ENCODE measurements at places on chromosomes 11 and 22.
A peak's percentile ranks its signal among the peaks of the same experiment; 100 is the strongest.

DNA sequence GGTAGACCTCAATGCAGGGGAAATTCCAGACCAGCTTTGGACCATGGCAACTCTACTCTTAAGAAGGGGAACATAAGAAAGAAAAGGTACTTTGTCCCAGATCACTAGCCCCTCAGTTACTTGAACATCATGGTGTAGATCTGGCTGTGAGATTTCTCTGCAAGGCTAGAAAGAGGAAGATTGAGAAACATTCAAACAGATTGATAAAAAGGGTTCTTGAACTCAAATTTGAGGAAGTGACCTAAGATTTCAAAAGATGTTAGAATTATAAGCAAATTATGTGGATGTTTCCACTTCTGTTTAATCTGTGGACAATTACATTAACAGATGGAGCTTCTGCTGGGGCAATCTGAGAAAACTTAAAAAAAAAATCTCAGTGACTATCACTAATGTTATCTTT lies 21.8 kb upstream of the UPB1 start:
- DNase-seq, result no peak

DNA sequence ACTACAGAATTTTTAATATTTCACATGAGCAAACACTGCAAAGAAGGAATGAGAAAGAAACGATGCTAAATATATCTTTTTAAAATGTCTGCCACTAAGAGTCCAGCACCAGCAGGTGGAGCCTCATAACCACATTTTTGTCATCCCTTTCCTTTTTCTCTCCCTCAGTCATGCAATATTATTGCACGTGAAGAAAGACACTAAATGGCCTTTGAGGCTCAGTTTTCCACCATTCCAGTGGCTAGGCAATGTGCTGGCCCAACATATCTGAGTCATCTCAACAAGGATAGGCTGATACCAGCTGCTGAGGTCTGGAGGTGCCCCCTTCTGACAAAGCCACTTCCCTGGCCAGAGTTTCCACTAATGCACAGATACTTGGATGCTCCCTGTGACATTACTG lies 1.8 kb downstream of the ALKBH8 start:
- DNase-seq, result no peak

DNA sequence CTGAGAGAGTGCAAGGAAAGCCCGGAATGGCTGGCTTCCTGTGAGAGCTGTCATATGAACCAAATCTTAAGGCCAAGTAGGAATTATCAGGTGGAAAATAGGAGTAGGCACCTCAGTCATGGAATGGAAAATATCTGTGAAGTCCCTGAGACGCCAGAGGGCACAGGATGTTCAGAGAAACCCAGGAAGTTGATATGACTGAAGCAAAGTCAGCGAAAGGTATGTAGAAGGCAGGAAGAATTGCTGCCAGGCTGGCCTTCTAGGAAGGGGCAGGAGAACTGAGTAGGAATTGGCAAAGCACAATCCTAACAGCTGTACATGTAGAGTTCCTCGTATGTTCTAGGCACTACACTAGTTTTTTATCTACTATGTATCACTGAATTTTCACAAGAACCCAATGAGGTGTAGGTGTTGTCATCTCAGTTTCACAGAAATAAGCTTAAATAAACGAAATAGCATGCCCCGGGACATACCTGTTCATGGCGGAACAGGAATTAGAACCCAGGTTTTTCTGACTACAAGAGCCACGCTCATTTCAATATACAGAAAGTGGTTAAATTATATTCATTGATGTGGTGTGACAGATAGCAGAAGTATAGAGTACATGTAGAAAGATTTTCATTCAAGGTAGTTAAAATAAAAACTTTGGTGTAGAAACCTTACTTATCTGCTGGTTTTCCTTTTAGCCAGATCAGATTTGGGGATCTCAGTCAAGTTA lies 17.0 kb downstream of the HMGXB4 start:
- DNase-seq, result no peak

GRCh38 chr11:93520726-93521509 lies 22.3 kb downstream of the SMCO4 start:
- DNase-seq, result no peak

- no peak for DNase-seq
Observed at GRCh38 chr11:93330446-93330984, at the start of gene DEUP1. TSS of gene DEUP1 (plus strand) at chr11:93330742. CDS start at chr11:93332260, 1,518 bp downstream.

- DNase-seq, result no peak
Observed at GRCh38 chr11:108754901-108755625, 90.2 kb downstream of the DDX10 start.

GRCh38 chr11:261624-262023 lies 16.6 kb upstream of the NLRP6 start:
- no peak for DNase-seq

GRCh38 chr11:113405724-113406478 lies 18.3 kb downstream of the ANKK1 start:
- no peak for DNase-seq

DNA sequence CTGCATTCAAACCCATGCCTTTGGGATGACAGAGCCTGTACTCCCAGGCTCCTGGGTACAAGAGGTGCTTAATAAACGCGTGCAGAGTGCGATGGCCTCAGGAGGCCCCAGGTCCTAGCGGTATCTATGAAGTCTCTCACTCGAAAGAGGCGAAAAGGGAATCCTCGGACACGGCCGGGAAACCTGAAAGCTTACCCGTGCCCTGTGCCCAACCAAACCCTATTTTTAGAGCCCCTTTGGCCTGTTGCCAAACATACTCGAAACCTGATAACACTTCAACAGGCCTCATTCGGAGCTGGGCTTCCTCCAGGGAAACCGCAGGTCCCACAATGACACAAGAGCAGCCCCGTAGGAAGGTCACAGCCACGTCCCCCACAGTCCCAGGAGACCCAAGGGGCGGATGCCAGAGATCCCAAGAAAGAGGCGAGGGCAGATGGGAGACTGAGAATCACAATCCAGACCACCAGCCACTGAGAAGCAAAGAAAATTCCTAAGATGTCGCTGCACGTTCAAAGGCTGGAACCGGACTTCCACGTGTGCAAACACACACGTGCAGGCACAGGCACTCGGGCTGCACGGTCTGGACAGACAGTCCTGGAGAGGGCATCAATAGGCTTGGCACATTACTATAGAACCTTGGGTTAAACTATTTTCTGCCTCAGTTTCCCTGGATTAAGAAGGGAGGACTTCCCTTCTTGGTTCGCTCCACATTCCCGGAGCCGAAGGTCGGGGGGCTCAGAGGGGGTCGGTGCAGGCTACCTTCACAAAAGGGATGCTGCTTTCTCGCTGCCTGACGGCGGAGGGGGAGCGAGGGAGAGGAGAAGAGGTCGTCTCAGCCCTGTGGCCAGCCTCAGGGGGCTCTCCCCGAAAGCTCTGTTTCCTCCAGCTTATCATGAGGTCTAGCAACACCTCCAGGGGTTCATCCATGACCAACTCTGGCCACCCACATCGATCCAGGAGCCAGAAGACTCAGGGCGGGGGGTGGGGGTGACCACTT lies 8.2 kb downstream of the PDGFB start:
- DNase-seq, result no peak

DNA sequence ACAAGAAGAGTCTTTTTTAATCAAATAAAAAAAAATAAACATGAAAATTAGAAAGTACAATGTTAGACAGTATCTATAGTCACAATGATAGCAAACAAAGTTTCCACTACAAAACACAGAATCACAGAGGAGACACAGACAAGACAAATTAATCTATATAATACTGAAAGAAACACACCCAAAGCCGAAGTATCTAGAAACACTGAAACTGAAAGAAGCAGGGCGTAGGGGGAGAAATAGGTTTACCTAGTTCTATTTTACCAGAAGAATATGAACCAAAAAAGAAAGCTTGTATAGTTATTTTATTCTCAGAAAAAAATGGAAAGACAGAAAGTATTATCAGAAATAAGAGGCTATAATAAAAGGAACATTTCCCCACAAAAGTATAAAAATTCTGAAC lies 27.1 kb upstream of the NUP50 start:
- DNase-seq, result no peak

GRCh38 chr22:19932367-19933206 lies 9.0 kb upstream of the COMT start:
- no peak for DNase-seq

- DNase-seq, result no peak
Observed at GRCh38 chr22:46049726-46050450, 72.9 kb upstream of the WNT7B start.

DNA sequence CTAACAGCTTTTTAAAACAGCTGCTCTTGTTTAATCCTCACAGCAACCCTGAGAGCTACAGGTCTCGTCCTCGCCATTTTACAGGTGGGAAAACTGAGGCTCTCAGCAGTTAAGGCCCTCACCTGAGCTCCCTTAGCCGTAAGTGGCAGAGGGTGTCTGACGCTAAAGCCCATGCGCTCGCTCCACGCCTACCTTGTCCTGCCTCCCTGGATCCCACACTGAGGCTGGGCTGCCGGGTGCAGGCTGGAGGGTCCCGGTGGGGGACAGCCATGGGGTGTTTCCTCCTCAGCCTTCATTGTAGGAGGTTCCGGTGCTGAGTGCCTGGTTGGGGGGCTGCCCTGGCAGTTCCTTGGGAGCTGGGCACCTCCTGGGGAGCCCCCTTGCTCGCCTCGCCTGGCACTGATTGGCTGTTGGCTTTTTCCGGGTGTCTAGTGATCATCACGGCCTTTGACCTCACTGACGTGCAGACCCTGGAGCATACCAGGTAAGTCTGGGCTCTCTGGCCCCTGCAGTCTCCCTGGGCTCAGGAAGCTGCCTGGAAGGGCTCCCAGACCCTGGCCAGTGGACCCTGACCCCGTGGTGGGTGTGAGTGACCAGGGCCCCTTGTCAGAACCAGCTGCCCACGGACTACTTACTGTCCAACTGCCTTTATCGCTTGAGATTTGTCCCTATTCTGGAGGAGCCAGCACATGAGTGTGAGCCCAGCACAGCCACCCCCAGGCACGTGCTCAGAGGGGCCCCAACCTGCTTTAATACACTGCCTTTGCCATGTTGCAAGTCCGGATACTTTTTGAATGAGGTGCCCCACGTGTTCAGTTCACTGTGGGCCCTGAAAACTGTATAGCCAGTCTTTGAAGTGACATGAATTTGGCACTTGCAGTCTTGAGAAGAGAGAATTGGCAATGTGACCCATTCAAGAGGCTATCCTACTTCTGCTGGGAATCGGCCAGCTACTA lies 12.6 kb downstream of the RAB36 start:
- no peak for DNase-seq

GRCh38 chr22:46352691-46353386 lies 17.3 kb downstream of the TRMU start:
- no peak for DNase-seq

DNA sequence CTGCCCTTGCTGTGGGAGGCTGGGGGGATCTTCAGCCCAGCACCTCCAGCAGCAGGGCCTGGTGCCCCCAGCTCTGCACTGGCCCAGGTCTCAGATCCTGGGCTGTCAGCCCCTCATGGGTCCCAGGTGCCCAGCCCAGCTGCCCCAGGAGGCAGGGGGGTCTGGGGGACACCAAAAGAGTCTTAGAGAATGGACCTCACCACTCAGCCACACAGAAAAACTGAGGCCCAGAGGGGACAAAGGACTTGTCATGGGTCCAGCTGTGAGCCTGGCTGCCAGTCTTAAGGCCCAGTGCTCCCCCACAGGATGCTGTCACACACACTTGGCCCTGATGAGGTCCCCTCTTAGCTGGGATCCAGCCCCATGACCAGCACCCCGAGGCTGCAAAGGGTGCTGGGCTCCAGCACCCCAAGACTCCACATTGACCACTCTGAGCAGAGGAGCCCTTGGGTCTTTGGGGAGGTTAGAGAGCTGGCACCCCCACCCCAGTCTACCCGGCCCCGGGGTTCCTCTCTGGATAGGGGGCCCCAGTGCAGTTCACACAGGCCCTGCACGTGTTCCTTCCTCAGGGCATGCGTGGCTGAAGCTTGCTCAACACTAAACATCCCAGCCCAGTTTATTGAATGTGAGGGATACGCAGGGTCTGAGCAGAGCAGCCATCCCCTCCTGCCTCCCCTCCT lies 54.4 kb downstream of the IGLL5 start:
- DNase-seq, result no peak

- DNase-seq, result peak; percentile 23
Observed at GRCh38 chr11:36265793-36266628, 23.2 kb downstream of the COMMD9 start.

- no peak for DNase-seq
Observed at GRCh38 chr11:2462986-2463765, 18.4 kb downstream of the KCNQ1 start.
